ENCODE measurements at places on chromosomes 4 and X.

DNA sequence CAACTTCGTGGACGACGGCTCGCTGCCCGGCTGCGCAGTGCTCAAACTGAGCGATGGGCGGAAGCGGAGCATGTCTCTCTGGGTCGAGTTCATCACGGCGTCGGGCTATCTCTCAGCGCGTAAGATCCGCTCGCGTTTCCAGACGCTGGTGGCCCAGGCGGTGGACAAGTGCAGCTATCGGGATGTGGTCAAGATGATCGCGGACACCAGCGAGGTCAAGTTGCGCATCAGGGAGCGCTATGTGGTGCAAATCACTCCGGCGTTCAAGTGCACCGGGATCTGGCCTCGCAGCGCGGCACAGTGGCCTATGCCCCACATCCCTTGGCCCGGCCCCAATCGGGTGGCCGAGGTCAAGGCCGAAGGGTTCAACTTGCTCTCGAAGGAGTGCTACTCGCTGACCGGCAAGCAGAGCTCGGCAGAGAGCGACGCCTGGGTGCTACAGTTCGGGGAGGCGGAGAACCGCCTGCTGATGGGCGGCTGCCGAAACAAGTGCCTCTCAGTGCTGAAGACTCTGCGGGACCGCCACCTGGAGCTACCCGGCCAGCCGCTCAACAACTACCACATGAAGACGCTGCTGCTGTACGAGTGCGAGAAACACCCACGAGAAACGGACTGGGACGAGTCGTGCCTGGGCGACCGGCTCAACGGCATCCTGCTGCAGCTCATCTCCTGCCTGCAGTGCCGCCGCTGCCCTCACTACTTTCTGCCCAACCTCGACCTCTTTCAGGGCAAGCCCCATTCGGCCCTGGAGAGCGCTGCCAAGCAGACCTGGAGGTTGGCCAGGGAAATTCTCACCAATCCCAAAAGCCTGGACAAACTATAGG, 1.5 kb downstream of the MAB21L2 start:
- DNase-seq = no peak

DNA sequence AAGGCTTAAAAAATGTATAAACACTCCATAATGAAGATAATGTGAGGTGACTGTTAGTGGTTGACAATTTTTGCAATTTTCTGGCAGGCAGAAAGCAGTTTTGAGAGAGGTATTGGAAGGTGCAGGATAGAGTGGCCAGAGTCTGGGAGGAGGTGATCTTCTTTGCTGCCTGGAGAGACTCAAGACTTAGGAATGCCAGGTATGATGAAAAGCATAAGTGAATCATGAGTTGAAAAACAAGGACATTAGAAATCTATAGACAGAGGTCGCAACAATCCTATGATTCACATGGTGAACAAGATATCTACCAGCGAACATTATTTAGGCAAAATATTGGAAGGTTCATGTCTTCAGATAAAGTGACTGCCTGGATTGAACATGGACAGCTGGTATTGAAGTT, 118.5 kb downstream of the CFAP299 start:
- no peak for DNase-seq

- no peak for DNase-seq
Measured at GRCh38 chr4:76997077-76997476, 47.5 kb downstream of the SEPTIN11 start.

- DNase-seq = no peak
Measured at GRCh38 chr4:138279286-138279685, 37.1 kb upstream of the SLC7A11 start.

DNA sequence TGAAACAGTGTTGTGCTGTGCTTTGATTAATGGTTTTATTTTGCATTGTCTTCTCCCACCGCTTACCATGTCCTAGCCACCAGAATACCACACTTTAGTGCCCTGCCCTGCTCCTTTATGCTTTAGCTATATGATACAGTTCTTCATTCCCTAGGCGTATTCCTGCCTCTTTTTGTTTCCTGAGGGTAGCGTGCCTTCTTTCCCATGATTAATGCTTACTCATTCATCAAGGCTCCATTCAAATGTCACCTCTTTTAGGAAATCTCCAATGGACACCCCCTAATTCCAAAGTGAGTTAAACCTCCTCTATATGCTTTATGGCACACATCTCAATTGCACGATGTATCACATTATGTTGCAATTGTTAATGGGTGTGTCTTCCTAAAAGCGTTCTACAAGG, 46.3 kb downstream of the SPANXD start:
- no peak for DNase-seq

DNA sequence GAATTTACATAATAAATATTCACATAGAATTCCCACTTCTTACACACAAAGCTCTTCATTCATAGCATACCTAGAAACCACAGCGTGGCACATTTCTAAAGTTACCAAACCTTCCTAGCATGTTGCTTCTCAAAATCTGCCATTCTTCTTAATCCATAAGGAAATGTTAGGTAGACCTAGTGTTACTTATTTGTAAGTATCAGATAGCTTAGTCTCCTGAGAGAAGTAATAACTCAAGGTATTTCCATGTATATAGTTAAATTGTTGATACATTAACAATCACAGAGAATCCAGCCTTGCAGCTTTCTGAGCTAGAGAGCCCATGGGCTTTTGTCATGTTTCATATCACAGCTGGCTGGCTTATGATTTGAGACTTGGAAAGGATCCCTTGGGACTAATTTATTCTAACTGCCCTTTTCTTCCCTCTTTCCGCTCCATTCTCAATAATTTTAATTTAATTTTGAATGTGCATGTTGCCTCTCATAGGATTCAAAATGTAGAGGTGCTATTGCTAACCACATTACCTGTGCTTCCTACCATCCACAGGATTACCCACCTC, 17.6 kb downstream of the SH3RF1 start:
- DNase-seq = no peak

DNA sequence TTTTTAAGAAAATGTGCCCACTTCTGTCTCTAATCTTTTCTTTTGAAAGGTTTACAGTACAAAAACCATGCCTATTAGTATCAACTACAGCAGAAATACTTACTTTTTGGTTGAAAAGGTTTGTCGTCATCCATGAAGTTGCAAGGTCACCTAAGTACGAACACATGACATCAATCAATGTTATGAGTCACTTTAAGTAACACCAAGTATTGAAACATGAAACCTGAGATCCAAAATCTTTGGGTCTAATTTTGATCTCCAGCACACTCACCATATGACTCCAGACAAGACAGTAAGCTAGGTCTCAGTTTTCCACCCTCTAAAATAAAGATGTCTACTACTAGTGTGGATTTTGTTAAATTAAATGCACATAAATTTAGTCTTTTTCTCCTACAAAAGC, 8.4 kb downstream of the ZNF280C start:
- DNase-seq = no peak

- DNase-seq = no peak
Measured at GRCh38 chr4:157265281-157265680, 44.8 kb downstream of the GRIA2 start.

DNA sequence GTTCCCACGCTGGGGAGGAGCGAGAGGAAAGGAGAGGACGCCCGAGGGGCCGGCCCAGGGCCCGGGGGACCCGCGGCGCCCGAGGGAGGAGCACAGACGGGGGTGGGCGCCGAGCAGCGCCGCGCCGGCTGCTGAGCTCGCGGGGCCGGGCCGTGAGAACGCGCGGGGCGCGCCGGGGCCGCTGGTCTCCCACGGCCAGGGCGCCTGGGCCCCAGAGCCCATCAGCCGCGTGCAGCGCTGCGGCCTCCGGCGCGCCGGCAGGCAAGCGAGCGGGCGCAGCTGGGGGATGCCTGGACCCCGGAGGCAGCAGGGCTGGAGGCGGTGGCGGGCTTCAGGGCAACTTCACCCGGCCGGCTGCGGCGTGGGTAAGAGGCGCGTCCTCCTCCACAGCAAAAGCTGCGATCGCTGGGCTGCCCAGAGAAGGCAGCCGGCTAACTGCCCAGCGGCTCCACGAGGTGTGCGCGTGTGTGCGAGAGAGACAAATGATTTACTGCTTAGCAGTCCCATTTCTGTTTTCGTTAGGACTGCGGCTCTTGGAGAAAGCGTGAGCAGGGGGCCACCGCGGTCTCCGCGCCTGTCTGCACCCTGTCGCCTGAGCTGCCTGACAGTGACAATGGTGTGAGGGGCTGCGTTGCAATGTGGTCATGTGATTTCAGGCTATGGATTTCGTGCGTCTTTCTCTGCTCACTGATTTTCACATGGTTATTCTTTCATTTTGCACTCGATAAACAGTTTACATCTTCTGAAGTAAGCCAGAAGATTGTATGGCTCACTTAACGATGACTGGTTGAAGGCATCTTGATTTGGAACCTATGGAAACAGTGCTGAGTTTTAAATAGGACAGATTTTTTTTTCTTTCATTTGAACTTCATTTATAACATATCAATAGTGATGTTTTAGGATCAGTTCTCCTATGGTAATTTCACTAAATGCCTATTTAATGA, 1.2 kb downstream of the GUCY1A1 start:
- DNase-seq = no peak

DNA sequence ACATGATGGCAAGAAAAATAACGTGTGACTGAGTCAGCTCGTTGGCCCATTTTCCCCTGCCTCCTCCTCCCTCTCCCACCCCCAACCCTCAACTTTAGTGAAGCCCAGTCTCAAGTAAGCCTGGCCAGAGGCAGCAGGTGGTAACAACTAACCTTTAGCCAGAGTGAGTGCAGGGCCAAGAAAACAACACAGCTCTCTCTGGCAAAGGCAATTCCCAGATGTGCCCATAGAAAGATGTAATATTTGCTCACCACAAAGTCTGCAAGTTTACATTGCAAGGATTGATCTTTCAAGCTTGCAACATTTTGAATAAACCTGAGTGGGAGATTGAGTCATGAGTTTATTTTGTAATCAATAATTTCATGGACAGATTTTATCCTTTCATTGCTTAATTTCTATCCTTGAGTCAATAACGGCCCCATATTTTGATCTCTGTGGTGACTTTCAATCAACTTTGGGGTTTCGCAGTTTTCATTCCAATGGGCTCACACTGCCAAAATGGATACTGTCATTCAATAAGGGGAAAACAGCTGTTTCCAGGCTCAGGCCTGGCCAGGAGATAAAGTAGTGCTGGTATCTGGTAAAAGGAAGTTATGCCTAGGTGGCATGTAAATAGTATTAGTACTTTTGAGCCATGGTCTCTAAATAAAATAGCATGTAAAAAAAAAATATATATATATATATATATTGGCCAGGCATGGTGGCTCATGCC, 130.7 kb upstream of the TMEM164 start:
- no peak for DNase-seq

- DNase-seq = peak; percentile 59
Measured at GRCh38 chr4:182448281-182449151, 205.3 kb downstream of the TENM3 start.

DNA sequence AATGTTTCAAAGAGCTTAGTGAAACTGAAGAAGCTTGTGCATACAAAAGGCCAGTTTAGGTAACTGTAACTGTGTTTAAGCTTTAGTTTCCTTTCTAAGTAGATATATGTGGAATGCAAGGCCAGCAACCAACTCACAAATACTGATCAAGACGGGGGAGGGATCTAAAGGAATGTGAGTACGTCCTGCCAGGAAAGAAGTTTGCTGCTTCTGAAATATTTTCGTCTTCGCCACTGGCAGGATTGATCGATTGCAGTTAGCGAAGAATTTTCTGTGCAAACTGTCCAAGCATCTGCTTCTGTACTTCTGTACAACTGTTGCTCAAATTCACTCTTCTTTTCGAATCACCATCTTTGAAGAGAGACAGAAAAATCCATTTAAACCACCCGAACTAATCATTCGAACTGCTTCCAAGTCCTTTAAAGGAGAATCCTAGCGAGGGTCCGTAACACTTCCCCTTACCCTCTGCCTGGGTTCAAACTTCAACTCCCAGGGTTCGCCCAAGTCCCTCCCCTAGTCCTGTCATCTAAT, 373 bp upstream of the INTS6L start:
- no peak for DNase-seq

DNA sequence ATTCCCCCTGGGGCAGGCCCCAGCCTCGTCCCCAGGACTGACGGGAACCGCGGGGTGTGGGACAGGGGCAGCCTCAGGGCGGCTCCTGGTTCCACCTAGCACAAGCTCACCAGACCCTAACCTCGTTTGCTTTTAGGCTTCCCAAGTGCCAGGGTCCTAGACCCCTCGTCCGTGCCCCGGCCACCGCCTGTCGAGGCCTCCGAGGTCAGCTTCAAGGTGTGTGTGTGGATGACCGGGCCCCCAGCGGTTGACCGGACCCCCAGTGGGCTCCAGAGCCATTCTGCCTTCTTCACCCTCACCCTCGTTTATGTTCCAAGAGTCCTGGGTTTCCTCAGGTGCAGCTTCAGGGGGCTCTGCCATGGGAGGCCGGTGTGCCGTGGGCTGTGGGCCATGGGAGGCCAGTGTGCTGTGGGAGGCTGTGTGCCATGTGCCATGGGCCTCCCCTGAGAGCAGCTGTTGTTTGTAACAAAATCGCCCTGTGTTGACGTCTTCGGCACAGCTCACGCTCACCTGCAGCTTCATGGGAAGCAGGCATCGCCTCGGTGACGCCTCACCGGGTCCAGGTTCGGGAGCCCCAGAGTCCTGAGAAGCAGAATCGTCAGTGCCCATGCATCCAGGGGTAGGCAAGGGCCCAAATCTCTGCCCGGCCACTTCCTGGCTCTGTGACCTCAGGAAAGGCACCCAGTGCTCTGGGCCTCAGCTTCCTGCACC, 43.0 kb upstream of the HMX1 start:
- DNase-seq = no peak

DNA sequence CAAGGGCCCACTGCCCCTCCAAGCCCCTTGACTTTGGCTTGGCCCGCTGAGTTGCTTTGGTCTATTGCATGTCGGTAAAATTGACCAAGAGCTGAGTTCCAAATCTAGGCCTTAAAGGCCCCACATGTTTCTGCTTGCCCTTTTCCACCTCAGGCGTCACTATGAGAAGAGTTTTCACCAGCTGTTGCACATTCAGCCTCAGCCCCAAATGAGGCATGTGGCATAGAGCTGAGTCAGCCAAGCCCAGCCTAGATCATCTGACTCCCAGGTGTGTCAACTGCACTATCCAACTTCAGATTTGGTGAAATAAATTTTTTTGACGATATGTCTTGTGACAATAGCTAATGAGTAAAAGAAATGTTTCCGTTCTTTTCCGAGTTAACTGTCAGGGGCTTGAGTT, 424.5 kb upstream of the FAM47C start:
- DNase-seq = no peak

GRCh38 chrX:153454901-153455550, 9.2 kb upstream of the TREX2 start:
- no peak for DNase-seq

DNA sequence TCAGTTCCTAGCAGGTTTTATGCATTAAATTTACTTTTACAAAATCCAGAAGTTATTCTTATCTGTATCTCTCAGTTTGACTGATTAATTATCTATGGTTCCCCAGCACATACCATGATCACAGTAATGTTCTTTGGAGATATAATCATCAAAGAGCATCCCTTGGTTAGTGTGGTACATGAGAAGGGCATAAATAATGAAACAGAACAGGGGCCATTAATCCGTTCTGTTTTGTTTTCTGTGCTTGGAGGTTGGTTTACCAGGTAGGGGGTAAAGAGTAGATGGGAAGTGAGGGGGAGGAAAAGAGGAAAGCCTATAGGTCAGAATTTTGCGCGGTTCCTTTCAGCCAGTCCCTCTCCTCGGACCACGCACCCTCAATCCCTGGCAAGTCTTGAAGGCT, 718.7 kb upstream of the TENM3 start:
- no peak for DNase-seq

- no peak for DNase-seq
Measured at GRCh38 chr4:99507762-99508161, 3.1 kb upstream of the C4orf17 start.

Measured in activated naive CD4-positive, alpha-beta T cell treated with anti-CD3 and anti-CD28 coated beads, Interleukin-2, amount 50 U/mL, for 16 hours (primary cell).